Cortex of kidney (tissue), 1 donor: ENCODE measurements at places on chromosomes 2 and 18.

DNA sequence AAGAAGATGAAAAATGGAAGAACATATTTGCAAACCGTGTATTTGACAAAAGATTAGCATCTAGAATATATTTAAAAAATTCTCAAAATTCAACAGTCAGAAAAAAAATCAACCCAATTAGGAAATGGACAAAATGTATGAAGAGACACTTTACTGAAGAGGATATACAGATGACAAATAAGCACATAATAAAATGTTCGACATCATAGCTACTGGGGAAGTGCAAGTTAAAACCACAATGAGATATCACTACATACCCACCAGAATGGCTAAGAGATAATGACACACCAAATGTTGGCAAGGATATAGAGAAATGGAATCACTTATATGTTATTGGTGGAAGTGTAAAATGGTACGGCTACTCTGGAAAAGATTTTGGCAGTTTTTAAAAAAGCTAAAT, 11.7 kb upstream of the NUP35 start:
- DNase-seq: no peak

- DNase-seq: no peak
Measured at GRCh38 chr18:28065031-28065792, 111.7 kb downstream of the CDH2 start.

GRCh38 chr2:241454837-241455485, 53.4 kb downstream of the STK25 start:
- no peak for DNase-seq

- DNase-seq: no peak
Measured at GRCh38 chr18:60506682-60507081, 134.1 kb upstream of the MC4R start.

DNA sequence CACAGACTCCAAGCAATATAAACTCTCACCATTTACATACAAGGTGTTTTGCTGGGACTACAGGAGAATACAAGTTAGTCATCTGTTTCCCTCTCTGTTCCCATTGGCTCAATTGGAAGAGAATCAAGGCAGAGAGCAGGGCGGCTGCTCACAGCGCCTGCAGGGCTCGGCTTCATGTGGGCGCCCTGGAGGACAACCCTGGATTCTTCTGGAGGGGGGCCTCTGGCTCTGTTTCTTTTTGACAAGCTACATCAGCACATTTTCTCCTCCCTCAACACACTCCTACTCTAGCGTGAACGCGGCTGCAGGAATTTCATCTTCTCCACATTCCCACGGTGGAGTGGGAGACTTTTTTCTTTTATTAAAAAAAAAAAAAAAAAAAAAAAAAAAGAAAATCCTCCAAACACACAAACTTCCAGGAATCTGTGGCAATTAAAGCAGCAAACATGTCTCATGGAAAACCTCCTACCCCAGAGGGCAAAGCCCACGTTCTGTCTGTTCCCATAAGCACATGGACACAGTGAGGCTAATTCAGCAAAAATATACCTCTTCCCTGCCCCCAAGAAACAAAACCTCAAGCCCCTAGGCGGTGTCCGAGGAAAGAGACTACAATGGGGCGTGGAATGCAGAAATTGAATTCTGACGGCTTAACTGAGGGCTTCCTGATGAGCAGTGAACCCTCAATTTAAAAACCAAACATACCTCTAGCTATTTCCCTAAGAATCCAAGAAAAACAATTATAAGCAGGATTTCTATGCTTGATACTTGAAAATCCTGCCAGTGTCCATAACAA, 50.6 kb downstream of the PARD6G start:
- no peak for DNase-seq

DNA sequence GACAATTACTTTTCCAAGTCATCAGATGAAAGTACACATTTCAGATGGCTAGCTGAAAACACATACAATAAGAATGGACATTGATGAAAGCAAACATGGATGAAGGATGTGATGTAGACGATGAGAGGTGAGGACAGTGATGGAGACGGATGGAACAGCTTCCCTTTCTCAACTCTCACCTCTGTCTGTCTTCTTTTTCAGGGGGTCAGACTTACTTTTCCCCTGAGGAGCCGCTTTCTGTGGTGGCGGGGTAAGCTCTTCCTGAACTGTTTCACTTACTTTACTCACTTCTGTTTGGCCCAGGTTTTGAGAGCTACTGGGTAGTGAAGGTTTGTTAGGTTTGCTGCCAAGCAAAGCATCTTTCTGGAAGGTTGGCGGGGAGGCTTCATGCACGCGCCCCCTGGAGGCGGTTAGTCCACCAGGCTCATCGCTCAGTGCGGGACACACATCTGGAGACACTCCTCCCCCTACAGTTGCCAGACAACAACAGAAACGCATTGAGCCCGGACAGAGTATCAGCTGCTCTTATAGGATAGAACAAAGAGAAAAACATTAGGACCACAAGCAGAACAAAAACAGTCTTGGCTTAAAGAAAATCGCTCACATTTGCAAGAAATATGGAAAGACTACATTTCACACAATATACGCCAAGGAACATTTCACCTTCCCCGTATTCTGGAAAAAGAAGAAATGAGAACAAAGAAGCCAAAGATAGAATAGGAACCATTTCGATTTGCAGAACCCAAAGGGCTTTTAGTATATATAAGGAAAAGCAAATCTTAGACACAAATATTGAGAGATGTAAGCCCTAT, 90.5 kb downstream of the MYOM1 start:
- no peak for DNase-seq

DNA sequence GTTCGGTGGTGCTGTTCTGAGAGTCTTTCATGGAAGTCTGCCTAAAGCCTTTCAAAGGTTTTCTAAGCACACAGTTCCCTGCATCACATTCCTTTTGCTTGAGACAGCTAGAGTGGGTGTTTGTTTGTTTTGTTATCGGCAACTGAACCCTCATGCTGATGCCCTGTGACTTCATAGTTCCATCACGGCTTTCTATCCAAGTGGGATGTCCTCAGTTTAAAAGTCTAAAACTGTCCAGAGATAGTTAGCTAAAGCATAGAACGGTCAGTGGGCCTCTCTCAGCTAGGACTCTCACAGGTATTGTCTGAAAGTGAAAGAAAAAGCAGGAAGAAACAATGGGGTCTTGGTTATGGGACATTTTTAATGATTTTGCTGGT, 337.3 kb downstream of the OSR1 start:
- no peak for DNase-seq

GRCh38 chr2:113057117-113057516, 1.9 kb upstream of the IL36RN start:
- no peak for DNase-seq

DNA sequence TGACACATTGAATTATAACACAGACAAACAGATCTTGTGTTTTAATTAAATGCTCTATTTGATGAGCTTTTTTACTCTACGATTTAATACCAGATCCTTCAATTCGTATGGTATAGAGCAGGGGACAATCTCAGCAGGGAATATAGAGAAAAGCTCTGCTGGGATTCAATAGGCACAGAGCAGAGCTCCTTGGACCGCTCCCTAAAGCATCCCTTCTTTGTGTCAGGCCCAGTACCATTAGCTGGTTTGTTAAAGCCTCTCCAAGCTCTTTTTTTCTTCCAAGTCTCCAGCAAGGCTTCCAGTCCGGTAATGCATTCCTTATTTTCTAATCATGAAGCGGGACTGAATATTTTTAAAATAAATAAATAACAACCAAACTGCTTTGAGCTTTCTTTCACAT, 466.0 kb downstream of the NR4A2 start:
- DNase-seq: no peak

GRCh38 chr2:160224060-160224459, 24.0 kb upstream of the ITGB6 start:
- no peak for DNase-seq

DNA sequence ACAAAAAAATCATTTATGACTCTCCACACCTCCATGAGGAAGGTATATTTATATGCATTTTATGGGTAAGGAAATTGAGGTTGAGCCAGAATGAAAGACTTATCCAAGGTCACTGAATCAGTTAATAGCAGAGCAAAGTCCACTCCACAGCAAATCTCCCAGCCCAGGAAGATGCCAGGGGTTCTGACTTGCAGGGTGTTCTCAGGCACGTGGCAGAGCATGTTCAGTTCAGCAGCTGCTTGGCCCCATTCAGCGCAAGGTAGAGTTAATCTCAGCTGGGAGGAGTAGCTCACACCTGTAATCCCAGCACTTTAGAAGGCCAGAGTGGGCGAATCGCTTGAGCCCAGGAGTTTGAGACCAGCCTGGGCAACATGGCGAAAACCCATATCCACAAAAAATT, 17.8 kb upstream of the DGKD start:
- no peak for DNase-seq

DNA sequence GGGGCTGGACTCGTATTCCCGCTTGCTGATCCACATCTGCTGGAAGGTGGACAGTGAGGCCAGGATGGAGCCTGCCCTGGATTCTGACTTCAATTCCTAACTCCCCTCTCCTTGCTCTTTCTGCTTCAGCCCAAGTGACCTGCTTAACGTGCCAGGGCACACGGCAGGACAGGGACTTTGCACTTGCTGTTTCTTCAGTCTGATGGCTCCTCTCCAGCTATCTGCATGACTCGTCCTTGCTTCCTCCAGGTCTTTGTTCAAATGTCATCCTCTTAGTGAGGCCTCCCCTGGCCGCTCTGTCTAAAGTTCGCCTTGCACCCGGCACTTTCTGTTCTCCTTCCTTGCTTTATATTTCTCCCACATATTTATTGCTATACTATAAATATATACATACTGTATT, 357.6 kb downstream of the MTX2 start:
- no peak for DNase-seq

- no peak for DNase-seq
Measured at GRCh38 chr2:10844097-10844496, 31.5 kb upstream of the PDIA6 start.

DNA sequence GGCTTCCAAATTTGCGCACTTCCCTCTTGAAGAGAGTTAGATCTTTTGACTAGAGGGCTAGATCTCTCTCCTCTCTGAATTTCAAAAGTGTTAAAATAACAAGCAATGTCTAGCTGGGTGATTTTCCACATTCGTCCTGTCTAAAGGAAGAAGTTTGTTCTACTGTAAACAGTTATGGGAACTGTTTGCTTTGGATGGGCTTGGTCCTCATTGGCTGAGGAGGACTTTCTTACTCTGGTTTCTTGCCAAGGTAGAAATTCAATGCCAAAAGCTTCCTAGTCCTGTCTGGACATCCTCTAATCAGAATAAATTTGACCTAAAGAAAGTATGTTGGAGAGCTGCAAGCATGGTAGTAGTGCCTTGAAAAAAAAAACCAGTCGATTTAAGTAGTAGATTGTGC, 47.4 kb upstream of the RAPH1 start:
- DNase-seq: no peak

- DNase-seq: no peak
Measured at GRCh38 chr2:7272210-7272609, 355.0 kb downstream of the RNF144A start.

- DNase-seq: no peak
Measured at GRCh38 chr18:32328379-32328778, 138.5 kb downstream of the MEP1B start.

DNA sequence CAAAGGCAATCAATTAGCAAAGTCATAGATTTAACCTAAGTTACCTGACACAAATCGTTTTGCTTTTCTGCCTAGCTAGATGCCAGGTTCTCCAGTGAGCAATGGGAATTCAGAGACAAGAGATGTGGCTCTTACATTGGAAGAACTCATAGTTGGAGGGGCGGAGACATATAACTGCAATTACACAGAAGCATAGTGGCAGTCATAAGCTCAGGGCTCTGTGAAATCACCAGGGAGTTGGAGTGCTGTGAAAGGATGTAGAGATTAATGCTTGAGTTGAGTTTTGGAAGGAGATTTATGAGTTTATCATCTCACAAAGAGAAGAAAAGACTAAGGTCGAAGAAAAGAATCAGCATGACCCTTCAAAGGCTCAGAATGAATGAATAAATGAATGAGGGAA, 457.2 kb upstream of the TRIB2 start:
- DNase-seq: no peak

DNA sequence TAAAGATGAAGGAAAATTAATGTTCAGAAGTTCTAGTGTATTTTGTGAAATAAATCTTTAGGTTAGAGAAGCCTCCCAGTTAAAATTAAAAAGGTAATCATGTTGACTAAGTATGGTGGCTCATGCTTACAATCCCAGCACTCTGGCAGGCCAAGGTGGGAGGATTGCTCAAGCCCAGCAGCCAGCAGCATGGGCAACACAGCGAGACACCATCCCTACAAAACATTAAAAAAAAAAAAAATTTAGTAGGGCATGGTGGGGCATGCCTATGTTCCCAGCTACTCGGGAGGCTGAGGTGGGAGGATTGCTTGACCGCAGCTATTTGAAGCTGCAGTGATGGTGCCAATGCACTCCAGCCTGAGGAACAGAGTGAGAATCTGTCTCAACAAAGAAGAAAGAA, 17.9 kb downstream of the XPO1 start:
- no peak for DNase-seq

- no peak for DNase-seq
Measured at GRCh38 chr2:102499558-102499957, 26.5 kb downstream of the SLC9A4 start.

GRCh38 chr2:218405746-218406208, 6.1 kb downstream of the CTDSP1 start:
- DNase-seq: no peak

DNA sequence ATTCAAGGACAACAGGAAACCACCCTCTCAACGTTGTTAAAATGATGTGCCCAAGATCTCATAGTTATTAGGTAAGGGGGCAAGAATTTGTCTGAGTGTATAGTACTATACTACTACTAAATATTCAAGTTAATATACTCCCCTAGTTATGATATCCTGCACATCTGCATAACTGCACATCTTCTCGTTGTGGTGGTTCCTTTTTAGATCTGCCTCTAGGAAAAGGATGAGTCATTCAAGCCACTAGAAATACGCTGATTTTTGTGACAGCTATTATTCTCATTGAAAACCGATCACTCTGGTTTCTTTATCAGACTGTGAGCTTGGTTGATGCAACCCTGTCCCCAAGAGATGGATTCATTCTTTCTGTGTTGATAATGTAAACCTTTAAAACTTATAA, 1067.0 kb upstream of the FANCL start:
- DNase-seq: no peak

GRCh38 chr2:159185401-159186130, 100.9 kb downstream of the WDSUB1 start:
- no peak for DNase-seq

- DNase-seq: no peak
Measured at GRCh38 chr2:95278051-95278471, 3.8 kb downstream of the PROM2 start.

DNA sequence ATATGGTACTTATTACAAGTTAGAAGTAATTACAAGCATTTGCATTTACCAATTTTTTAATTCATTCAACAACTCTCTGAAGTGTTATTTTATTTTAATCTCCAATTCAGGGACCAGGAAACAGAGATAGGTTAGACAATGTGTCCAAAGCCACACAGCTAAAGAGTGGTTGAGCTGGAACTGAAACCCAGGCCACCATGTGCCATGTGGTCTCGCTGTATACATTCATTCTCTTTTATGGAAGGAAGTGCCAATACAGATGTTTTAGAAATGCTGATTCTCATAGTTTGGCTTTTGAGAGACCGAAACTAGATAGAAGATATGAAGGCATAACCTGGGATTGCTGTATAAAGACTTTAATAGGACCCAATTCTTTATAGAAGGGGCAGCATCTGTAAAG, 684.6 kb upstream of the ID2 start:
- DNase-seq: no peak

- no peak for DNase-seq
Measured at GRCh38 chr2:144348846-144349245, 171.1 kb downstream of the ZEB2 start.
